ENCODE measurements at places on chromosomes 3 and 15.

DNA sequence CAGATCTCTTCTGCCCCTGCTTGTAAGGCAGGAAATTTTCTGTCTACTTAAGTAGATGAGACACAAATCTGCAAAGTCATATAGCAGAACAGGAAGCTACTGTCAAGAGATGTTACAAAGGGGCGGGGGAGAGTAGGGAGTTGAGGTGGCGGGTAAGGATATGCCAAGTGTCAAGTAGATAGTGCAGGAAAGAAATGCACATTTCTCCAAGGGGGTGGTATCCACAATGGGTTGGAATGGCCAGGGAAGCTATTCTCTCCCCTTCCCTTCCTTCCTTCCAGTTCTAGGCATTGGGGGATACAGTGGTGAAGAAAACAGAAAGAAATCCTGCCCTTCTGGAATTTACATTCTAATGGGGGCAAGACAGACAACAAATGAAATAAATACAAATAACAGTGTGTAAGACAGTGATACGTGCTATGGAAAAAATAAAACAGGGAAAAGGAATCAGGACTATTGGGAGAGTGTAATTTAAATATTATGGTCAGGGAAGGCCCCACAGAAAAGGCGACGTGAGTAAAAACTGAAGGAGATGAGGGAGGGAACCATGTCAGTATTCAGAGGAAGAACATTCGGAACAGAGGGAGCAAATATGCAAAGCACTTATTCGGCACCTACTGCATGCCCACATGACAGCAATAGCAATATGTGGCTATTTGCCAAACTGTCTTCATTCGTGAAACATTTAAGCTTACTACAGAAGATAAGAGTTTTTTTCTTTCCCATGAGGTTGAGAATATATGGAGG, 42.8 kb upstream of the RNU6-1 start:
- no peak for DNase-seq

DNA sequence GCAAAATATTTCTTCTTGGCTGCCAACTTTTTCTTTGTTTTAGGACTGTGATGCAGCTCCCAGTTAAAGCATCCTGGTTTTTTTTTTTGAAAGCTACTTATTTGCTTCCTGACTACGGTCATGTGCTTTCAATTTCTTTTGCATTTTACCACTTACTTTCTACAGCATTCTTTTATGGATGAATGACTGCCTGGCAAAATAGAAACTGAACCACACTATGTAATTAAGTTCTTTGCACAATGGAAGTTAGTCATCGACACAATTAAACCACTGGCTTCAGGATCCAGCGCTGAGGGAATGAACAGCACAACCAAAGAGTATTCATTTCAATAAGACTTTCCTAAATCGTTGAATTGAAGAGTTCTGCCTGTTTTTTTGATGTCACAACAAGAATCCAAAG, 82.2 kb upstream of the EPHA3 start:
- DNase-seq = no peak

DNA sequence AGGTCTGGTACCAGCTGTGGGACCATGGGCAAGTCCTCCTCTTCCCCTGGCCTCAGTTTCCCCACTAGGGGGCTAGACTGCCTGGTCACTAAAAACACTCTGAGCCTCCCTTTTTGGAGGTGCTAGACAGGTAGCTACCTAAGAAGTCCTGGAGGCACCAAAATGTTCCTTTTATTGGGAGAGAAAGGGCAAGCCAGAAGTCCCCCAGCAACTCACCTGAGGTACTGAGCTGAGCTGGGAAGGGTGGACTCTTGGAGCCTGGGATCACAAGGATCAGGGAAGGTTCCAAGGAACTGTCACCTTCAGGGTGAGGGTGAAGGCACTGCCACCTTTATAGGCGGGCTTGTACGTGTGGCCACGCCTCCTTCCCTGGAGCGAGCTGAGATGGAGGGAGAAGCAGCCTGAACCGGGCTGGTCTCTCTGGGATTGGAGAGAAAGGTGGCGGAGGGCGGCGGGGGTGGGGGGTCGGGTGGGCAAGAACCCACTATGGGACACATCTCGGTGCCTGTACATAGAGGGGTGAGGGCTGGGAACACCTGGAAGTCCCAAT, at the start of gene CYP1A1:
Gene CYP1A1, minus strand, starts transcription at position 304 of the 550 bp plus-strand sequence. CDS start 2,431 bp downstream, outside the sequence.
- no peak for DNase-seq

GRCh38 chr3:177730814-177731213, 533.5 kb upstream of the TBL1XR1 start:
- DNase-seq = no peak

- no peak for DNase-seq
Observed at GRCh38 chr15:88748081-88748480, 55.2 kb upstream of the ACAN start.

DNA sequence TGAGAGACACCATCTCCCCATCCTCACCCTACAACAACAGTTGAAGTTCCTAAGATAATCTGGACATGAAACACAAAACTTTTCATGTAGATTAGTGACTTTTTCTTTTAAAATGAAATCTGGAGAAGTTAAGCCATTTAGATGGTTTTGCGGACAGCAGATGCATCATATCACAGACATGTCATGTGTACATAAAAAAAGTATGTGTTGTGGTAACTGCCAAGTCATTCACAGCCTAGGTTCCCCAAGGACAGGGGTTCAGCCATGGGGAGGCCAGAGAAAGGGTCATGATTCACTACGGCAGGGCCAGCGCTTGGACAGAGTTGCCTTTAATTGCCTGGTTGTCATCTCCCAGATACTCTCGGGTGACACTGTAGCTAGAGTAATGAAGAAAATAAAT, 163.2 kb downstream of the PDZRN3 start:
- DNase-seq = no peak

DNA sequence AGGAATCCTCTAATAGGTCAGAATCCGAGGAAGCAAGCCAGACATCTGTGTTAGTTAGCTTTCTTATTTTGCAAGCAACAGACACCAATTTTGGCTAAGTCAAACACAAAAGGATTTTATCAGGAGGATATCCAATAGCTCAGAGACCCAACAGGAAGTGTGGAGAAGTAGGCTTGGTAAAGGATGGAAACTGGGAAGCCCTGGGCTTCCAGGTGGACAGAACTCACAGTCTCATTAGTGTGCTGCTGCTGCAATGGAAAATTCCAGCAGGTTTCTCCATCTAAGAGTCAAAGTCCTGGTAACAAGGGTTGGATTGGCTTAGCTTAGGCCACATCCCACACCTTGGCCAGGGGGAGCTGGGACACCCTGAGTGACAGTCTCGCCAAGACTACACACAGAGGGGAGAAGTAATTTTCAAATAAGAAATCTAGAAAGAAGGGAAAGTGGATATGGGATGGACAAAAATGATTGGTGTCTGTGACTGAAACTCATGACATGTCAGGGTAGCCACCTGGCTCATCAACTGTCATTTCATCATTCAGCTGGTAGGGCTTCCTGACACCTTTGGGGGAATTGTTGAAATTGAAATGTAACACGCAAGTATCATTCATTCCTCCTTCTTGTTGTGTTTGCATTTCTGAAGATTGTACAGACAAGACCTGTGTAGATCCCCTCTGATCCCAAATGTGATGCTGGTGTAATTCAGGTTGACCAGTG, 158.6 kb downstream of the THSD4 start:
- DNase-seq = no peak

DNA sequence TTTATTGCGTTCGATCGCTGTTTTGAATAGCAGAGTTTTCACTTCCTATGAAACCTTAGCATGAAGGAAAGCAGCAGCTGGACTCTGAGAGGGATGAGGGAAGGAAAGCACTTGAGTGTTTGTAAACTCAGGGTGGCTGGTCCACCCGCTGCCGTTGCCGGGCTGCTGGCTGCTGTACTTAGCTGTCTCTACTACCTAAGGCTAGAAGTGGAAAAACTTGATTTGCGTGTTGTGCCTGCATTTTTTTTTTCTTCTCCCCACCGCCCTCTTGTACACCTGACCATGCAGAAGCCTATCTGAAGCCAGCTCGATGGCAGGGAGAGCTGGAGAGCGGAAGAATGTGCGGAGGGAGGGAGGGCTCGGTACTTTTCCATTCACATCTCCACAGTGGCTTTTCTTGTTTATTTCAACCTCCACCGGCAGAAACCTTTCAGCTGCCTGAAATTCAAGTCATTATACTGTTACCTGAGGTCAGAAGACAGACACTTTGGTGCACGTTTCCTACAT, 4.8 kb upstream of the BCL6 start:
- no peak for DNase-seq

DNA sequence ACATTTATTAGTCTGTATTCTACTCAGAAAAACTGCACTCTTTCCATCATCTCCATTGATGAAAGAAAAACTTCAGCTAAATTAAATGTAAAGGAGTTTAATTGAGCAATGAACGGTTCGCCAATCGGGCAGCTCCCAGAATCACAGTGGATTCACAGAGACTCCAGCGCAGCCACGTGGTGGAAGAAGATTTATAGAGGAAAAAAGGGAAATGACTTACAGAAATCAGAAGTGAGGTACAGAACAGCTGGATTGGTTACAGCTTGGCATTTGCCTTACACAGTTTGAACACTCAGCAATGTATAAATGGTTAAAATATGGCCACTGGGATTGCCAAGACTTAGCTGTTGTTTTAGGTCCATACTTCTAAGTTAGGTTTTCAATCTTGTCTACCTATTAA, 2.8 kb upstream of the SUCLG2 start:
- DNase-seq = no peak

DNA sequence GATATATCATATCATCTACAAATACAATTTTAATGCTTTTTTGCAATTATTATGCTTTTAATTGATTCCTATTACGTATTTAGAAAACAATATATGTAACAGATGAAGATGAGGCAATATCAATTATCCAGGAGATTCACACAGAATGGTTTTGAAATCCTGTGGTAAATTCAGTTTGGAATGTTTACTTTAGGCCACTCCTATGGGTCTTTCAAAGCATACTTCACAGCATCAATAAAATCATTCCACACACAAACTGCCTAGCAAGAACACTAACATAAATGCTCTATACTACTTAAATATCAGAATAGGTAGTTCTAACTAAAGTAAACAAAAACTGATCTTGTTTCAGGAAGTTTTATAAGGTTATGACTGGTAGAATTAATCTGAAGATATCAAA, 90.5 kb downstream of the FAM227B start:
- DNase-seq = no peak

DNA sequence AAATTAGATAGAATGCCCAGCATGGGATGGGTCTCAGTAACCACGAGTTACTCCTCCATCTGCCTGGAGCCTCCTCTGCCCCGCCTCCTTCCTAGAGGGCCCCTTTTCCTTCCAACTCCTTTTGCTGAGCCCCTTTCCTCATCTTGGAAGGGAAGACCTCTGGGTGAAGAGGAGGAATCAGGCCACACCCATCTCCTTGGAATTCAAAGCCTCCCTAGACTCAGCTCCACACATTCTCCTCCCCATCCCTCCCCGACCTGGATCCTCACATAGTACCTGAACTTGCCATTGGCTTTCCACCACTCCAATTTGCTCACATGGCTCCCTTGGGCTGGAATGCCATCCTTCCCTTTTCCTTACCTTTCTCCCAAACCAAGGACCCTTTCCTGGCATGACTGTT, 128.8 kb downstream of the SMAD6 start:
- DNase-seq = no peak

- no peak for DNase-seq
Observed at GRCh38 chr3:85785766-85786165, 827.0 kb downstream of the CADM2 start.

DNA sequence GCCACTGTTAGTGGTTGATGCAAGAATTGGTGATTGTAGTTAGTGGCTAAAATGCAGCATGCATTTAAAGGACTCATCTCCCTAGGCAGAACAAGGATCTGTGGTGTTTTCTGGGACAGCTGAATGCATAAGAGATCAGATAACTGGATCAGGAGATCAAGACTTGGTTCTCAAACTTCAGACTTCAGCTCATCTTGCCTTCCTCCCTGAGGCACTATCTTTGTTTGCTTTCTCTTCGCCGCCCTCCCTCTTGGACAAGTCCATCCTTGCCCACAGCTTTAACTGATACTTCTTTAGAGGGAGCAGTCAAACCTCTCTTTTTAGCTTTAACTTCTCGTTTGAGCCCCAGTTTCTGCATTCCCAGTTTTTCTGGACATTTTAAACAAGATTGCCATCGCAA, 195.4 kb upstream of the TPRG1 start:
- DNase-seq = no peak

DNA sequence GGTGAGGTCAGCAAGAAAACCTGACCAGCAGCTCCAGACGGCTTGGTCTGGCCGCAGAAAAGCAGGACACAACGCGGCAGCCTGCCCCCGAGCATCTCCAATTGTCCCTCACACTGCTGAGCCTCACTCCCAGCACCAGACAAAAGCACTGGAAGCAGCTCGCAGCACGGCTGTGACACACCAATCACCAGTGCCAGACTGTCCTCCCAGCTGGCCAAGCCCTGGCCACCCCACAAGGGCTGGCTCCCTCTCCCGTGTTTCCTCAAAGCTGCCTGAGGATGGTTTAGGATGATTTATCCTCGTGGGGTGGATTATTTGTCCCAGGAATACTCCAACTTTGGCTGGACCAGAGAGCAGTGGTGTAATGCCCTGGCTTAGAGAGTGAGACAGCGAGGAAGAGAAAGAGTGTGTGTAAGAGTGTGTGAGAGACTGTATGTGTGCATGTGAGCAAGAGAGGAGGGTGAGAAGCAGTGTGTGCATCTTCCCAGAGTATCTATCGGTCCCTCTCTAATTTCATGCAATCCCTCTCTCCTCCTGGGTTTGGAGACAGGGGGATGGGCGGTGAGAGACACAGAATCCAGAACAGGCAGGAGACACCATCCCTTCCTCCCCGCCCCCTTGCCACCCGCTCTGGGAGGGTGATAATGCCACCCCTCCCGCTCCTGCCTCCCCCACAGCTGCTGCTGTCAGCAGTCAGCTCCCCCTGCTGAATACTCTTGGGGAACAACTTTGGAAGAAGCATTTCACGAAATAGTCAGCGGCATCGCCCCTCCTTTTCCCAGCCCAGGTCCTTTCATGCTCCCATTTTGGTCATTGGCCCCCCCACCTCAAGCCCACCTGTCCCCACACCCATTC, 34.2 kb downstream of the SEMA5B start:
- no peak for DNase-seq

GRCh38 chr15:63495780-63496488, 8.5 kb upstream of the USP3 start:
- DNase-seq = no peak

GRCh38 chr3:17360991-17361390, 381.4 kb downstream of the TBC1D5 start:
- no peak for DNase-seq

- no peak for DNase-seq
Observed at GRCh38 chr3:189507856-189508255, 123.3 kb upstream of the TP63 start.

GRCh38 chr15:100867433-100867832, 12.2 kb upstream of the ALDH1A3 start:
- DNase-seq = no peak

- DNase-seq = no peak
Observed at GRCh38 chr15:25057574-25057973, 102.8 kb downstream of the SNRPN start.

- no peak for DNase-seq
Observed at GRCh38 chr15:85973584-85974347, 105.9 kb upstream of the AGBL1 start.

- no peak for DNase-seq
Observed at GRCh38 chr15:81939604-81940440, 106.0 kb downstream of the MEX3B start.
